ENCODE measurements at places on chromosomes 7 and 10.

DNA sequence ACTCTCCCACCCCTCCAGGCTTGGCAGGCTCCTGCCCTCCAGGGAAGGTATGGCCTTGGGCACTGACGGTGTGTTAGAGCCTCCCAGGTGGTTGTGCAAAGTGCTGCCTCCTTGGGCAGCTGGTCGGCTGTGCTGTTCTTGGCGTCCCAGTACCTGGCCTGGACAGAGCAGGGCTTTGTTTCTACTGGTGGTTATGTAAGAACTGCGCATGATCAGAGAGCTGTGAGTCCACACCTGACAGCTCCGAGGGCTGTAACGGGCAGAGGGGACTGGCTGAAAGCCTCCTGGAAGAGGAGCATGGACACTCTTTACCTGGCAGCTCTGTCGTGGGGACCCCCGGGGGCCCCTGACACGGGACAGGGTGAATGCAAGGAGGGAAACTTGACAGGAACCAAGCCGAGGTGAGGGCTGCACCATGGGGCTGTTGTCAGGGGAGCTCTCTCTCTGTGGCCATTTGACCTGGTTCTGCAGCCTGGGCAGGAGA lies 3.1 kb upstream of the SFRP5 start:
- no peak for DNase-seq

GRCh38 chr7:137933270-137934017 lies 68.4 kb downstream of the CREB3L2 start:
- DNase-seq, result peak; percentile 81

DNA sequence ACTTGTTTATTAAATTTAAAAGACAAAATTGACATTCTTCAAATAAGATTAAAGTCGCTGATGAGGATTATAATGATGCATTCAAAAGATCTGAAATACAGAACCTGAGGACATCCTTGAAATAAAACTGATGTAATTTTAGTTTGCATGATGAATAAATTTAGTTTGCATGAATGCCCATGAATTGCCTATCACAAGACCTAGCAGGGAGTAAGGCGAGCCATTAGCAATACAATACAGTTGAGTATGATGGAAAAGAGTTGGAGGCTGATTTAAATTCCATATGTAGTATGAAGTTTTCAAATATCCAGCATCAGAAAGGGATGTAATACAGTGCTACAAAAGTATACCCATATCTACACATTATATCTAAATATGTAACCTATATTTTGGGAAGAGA lies 321.3 kb downstream of the CACNA2D1 start:
- no peak for DNase-seq

DNA sequence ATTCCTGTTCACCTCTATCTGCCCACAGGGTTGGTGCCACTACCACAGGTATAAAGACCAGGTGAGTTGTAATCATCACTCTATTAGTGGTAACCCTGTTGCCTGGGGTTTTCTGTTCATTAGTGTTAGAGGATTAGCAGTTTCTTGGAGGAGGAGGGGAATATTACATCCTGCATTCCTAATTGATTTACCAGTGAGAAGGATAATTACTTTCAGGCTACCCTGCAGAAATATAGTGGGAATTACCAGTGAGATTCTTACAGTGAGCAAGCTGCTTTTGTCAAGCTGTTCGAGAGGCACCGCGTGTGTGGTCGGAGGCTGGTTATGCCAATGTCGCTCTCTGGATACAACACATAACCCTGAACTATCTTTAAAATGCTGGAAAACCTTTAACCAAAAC lies 280.7 kb downstream of the SORCS3 start:
- no peak for DNase-seq

DNA sequence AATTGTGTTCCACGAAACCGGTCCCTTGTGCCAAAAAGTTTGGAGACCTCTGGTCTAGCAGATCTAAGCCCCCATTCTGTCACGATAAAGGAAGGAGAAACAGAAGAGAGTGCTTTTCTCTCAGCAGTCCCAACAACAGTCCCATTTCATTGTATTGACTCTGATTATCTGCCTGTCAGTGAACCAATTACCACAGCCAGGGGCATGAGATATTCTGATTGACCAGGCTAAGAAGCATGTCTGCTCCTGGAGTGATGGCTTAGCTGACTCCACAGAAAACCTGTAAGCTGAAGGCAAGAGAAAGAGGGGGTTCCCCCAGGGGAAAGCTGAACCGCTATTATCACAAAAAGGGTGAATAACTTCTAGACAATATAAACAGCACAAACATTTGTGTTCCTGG lies 765.4 kb downstream of the SORCS1 start:
- DNase-seq, result no peak

- no peak for DNase-seq
Measured at GRCh38 chr7:4834601-4835397, 27.0 kb downstream of the PAPOLB start.

DNA sequence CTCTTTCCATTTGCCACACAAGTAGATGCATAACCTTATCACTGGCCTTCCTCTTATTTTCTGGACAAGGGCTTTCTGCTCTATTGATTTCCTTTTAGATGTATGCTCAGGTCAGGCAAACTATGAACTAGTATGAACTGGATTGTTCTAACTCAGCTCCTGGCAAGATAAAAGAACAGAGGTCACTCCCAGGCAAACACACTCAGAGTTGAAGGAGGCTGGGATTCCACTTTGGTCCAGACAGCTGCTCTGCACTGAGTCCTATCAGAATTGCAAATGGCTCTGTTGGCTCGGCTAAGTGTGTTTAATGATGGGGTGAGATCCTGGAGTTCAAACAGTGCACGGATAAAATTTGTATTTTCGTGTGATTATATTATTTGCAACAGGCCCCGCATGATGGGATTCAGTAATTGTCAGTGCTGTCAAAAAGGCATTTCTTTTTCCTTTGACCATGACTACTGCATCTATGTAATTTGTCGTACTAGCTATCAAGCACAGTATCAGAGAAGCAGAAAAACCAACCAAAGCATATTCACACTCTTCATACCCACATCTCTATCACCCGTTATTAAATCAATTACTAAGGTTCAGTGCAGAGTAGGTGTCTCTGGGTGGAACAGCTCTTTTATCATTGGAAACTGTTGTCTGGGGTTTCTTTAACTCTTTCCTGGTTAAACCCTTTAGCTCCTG lies 288.1 kb upstream of the PRKCQ start:
- DNase-seq, result no peak

DNA sequence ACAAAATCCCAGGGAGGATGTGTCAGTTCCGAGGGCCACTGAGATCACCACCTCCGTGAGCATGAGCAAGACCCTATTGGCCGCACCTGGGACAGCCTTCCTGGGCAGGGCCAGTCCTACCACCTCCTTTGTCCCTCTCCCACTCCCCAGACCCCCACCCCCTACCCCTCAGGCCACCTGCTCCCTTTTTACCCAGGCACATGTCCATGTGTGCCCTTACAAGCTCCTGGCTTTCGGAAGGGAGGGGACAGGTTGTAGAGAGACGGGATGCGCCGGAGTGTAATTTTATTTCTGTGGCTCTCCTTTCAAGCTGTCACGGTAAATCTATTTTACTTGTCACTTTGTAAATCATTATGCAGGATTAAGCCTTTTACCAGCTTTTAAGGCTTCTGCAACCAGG lies 20.9 kb downstream of the ZMIZ1 start:
- DNase-seq, result no peak

DNA sequence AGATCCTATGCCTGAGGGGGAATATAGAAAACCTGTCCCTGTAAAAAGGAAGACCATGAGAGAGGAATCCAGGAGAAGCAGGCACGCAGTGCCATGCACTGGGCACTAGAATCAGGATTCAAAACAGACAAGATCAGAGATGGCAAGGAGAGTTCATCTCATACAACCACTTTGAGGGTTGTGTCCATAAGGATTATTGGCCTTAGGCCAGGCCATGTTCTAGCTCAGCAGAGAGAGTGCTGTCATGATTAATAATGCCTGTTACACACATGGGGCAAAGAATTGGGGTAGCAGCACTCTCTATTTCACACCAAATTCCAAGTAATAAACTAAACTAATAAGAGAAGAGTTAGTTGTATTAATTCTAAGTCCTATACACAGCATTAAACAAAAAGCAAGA lies 29.1 kb downstream of the EZH2 start:
- DNase-seq, result no peak

DNA sequence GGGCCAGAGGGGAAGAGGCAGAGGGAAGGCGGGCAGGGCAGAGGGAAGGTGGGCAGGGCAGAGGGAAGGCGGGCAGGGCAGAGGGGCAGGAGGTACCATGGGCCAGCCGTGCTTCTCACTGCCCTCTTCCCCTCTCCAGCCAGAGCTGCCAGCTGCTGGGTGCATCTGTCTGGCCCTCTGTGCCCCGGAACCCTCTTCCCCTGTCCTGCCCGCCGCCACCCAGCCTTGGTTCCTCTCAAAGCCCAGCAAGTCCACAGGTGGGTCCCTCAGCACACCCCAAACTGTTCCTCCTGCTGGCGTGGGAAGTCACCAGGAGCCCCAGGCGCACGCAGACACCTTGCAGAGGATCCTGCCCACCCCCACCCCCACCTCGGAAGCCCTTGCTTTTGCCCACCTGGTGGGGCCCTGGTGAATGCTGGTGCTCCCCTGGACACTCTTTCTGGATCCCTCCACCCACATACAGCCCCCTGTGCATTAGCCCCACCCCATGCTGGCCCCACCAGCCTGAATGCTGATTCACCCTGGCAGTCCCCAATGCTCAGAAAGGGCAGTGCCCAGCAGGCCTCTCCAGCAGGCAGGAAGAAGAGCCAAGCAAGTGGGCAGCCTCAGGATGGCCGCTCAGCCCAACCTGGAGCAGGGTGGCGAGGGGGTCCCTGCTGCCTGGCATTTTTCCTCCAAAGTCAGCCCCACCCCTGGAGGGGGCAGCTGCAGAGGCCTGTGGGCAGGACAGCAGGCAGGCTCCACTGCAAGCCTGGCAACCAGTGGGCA lies 1.9 kb upstream of the PWWP2B start:
- no peak for DNase-seq

DNA sequence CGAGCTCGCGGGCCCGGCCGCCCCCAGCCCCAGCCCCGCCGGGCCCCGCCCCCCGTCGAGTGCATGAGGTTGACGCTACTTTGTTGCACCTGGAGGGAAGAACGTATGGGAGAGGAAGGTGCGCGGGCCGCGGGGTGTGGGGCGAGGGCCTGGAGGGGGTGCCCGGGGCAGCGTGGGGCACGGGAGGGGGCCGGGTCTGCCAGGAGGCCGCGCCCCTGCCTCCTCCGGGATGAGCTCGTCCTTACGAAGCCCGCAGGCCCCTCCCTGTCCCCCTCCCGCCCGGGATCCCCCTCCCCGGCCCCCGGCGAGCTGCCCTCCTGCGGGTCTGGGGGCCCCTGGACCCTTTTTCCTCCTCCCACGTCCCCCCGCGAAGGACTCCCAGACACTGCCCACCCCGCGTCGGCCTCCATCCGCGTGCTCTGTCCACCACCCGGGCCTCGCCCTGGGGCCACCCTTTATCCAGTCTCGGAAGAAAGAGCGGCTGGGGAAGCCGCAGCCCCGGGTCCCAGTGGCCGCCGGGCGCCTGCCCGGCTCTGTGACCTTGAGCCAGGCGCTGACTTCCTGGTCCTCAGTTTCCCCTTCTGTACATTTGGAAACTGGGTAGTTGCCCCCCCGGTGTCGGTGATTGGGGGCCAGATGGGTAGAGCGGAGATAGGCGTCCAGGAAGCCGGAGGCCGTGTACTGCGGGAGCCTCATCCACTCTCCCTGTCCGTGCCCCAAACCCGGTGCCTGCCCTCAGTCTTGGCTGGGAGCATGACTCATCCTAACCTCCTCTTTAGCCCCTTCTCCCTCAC lies 521 bp downstream of the LIMK1 start:
- DNase-seq, result no peak

DNA sequence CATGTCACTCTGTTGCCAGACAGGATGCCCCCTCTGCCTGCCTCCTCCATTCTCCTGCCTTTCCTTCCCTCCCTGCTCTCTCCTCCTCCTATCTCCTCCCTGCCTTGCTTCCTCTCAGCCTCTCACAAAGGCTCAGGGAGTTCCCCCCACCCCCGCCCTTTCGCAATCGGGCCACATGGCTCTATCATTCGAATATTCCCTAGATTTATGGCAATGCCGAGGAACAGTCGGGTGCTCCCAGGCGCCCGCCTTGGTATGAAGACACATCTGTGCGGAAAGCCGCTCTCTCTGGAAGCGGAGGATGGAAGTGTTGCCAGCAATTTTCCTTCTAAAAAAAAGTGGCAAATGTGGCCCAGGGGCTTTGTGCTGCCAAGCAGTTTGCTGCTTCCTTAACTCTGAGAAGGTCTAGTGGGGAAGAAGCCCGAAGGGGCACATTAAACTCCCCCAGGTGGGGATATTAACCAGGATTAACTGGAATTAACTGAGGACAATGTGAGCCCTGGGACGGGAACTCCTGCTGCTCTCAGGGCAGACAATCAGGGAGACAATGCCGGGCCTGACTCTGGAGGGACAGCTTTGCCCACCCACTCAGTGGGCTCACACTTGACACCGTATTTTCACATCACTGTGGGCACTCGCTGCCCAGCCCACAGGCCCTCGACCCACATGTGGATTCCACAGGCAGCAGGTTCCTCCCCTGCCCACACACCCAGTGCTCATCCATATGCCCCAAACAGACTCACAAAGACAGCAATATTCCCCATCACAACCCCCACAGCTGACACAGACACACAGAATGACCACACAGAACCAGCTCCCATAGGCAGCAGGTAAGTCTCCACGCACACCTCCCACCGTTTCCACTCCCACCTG lies 88.4 kb upstream of the SMNDC1 start:
- peak; percentile 42 for DNase-seq

DNA sequence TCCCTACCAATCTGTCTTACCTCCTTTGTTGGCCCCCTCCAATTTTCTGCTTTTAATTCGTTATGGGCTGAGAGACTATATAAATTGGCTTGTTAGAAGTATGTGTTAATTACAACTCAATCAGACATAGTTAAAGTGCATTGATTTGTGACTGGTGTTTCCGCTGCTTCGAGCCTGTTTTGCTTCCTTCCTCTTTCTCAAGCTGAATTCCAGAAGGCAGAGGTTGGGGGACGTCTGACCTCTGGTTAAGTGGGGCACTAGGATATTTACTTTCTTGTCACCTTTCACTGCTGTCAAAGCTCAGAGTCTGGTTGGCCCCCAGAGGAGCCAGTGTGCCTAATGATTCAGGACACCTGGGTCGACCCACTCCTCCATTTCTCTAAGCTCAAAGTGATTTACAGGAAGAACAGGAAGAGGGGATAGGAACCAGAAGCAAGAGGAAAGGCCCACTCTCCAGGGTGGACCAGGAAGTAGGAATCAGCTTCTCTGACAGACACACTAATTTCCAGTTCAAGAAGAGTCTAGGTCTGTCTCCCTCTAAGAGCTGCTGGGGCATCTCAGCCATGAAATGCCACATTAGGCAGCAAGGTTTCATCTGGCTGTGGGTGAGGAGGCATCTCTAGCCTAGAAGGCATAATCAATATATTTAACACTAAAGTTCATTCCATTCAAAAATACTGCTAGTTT lies 397.2 kb upstream of the NPVF start:
- no peak for DNase-seq

- no peak for DNase-seq
Measured at GRCh38 chr10:113020838-113021237, 70.8 kb downstream of the TCF7L2 start.

DNA sequence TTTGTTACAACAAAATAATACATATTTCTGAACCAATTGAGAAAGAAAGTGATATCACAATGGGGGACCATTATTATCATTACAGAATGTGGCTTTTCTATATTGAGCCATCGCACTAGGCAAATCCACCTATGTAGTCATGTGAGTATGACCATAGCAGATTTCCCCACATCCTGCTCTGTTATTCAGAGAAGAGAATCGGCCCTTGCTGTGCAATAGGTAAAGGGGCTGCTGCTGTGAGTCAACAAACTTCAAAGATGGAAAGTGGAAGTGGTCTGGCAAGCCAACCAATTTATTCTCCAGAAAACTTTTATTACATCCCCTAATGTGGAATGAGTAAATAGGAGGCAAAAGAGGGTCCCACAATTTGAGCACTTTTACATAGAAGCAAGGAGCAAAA lies 573.4 kb downstream of the ETV1 start:
- DNase-seq, result no peak

- DNase-seq, result no peak
Measured at GRCh38 chr10:28496481-28496961, 36.4 kb upstream of the WAC start.

All from HFF-Myc (cell line).